ENCODE measurements at places on chromosomes 5 and 9.

- H3K4me1 ChIP-seq = no peaks in the 10 kb centered on the region
- no peak for DNase-seq
- no peak overlapping the region for H3K27ac ChIP-seq
- H3K4me3 ChIP-seq = no peak overlapping the region
- H3K27me3 ChIP-seq = no peaks in the 10 kb centered on the region
- no peaks in the 10 kb centered on the region for H3K36me3 ChIP-seq
These were observed 820 bp downstream of the FBP1 start for GRCh38 chr9:94638335-94639060.

GRCh38 chr5:107948377-107948776, 277.6 kb upstream of the EFNA5 start:
- no peak overlapping the region for H3K4me3 ChIP-seq
- H3K36me3 ChIP-seq = no peaks in the 10 kb centered on the region
- no peak overlapping the region for H3K27ac ChIP-seq
- H3K4me1 ChIP-seq = no peaks in the 10 kb centered on the region
- DNase-seq = no peak

GRCh38 chr5:42587096-42587723, 164.0 kb downstream of the GHR start:
- no peak overlapping the region for H3K4me3 ChIP-seq
- H3K27ac ChIP-seq = no peak overlapping the region
- H3K36me3 ChIP-seq = no peaks in the 10 kb centered on the region

- no peaks in the 10 kb centered on the region for H3K27me3 ChIP-seq
- no peak overlapping the region for H3K27ac ChIP-seq
- DNase-seq = no peak
- no peaks in the 10 kb centered on the region for H3K4me1 ChIP-seq
- no peaks in the 10 kb centered on the region for H3K36me3 ChIP-seq
These were observed 1195.9 kb downstream of the DTWD2 start for GRCh38 chr5:117792476-117792875.

- no peak for DNase-seq
- H3K4me1 ChIP-seq = peaks cover 32% of the 10 kb centered on the region
- H3K36me3 ChIP-seq = no peaks in the 10 kb centered on the region
- H3K27ac ChIP-seq = no peak overlapping the region
- H3K4me3 ChIP-seq = no peak overlapping the region
These were observed 14.5 kb downstream of the HACD4 start for GRCh38 chr9:21016701-21017491.

GRCh38 chr5:74352256-74352655, 288.3 kb downstream of the ENC1 start:
- no peaks in the 10 kb centered on the region for H3K36me3 ChIP-seq
- DNase-seq = no peak
- H3K27ac ChIP-seq = no peak overlapping the region
- no peak overlapping the region for H3K4me3 ChIP-seq

DNA sequence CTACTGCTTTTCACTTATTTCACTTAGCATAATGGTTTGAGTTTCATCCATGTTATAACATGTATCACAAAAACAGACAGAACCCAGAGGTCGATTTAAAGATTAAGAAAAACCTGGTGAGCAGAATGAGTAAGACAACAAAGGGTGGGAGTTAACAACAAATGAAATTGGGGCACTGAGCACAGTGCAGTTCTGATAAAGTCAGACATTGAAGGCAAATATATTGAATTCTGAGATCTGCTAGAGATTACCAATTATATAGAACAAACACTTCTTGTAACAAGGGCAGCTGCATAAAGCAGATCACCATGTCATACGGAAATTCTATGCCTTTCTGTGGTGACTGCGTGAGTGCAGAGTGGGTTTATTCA, 517.3 kb upstream of the RORB start:
- DNase-seq = no peak
- no peak overlapping the region for H3K27ac ChIP-seq
- no peaks in the 10 kb centered on the region for H3K4me1 ChIP-seq
- no peak overlapping the region for H3K4me3 ChIP-seq

- DNase-seq = no peak
- no peaks in the 10 kb centered on the region for H3K27me3 ChIP-seq
- no peaks in the 10 kb centered on the region for H3K36me3 ChIP-seq
- H3K27ac ChIP-seq = no peak overlapping the region
- H3K4me3 ChIP-seq = no peak overlapping the region
- H3K4me1 ChIP-seq = no peaks in the 10 kb centered on the region
These were observed 68.2 kb downstream of the MVB12B start for GRCh38 chr9:126394802-126395201.

GRCh38 chr5:62621280-62621679, 42.7 kb downstream of the LRRC70 start:
- 0 out of 2 replicates have a peak, but pooled peaks cover under 1% of the 10 kb centered on the region for H3K36me3 ChIP-seq
- no peak overlapping the region for H3K27ac ChIP-seq
- H3K4me1 ChIP-seq = no peaks in the 10 kb centered on the region
- H3K27me3 ChIP-seq = no peaks in the 10 kb centered on the region
- H3K4me3 ChIP-seq = no peak overlapping the region

DNA sequence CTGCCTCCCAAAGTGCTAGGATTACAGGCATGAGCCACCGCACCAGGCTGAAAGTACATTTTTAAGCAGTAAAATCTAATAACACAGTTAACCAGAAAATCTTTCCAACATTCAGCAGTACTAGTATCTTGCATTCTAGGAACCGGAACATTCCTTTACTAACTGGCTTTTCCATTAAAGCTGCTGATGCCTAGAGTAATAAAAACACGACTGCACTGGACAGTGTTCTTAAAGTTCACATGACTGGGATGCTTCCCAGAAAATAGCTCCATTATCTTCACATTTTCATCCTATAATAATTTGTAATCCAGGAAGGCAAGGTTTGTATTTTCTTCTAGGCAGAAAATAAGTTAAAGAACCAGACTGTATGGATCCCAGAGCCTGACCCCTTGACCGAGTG, 9.8 kb downstream of the PTPN3 start:
- no peaks in the 10 kb centered on the region for H3K4me1 ChIP-seq
- H3K4me3 ChIP-seq = no peak overlapping the region
- H3K36me3 ChIP-seq = no peaks in the 10 kb centered on the region
- no peak overlapping the region for H3K27ac ChIP-seq
- DNase-seq = no peak

DNA sequence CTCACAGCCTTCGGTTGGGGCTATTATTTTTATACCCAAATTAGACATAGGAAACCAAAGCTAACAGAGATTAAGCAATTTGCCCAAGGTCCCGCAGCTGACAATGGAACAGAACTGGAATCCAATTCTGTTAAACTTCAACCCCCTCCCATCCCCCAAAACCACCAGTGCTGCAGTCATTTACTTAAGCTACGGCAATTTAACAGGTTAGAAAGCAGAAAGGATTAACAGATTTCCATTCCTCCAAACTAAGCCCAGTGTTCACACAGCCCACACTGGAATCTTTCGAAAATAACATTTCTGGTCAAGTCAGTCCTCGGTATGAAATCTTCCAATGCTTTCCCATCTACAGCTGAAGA, 1023.1 kb upstream of the DMAC1 start:
- no peak overlapping the region for H3K4me3 ChIP-seq
- H3K27me3 ChIP-seq = no peaks in the 10 kb centered on the region
- DNase-seq = no peak
- no peaks in the 10 kb centered on the region for H3K36me3 ChIP-seq
- no peaks in the 10 kb centered on the region for H3K4me1 ChIP-seq

DNA sequence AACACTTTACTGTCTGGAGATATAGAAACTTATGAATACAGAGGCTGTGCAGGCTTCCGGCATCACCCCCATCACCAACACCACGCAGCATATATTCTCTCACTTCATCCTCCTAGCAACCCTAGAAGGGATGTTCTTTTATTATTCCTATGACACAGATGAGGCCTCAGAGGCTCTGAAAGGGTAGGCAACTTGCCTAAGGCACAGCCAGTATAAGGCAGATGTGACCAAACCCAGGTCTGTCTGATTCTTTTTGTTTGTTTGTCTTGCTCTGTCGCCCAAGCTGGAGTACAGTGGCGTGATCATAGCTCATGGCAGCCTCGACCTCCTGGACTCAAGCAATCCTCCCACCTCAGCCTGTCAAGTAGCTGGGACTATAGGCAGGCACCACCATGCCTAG, 22.8 kb upstream of the CORO2A start:
- H3K27ac ChIP-seq = no peak overlapping the region
- H3K27me3 ChIP-seq = no peaks in the 10 kb centered on the region
- H3K4me3 ChIP-seq = no peak overlapping the region
- H3K4me1 ChIP-seq = no peaks in the 10 kb centered on the region
- DNase-seq = no peak
- H3K36me3 ChIP-seq = no peaks in the 10 kb centered on the region

- no peak overlapping the region for H3K4me3 ChIP-seq
- no peaks in the 10 kb centered on the region for H3K36me3 ChIP-seq
- no peak overlapping the region for H3K27ac ChIP-seq
- H3K4me1 ChIP-seq = no peaks in the 10 kb centered on the region
- no peak for DNase-seq
These were observed 404.4 kb downstream of the ZNF608 start for GRCh38 chr5:124342027-124342471.

GRCh38 chr5:5671823-5672222, 249.3 kb downstream of the ICE1 start:
- H3K27ac ChIP-seq = no peak overlapping the region
- DNase-seq = no peak
- no peak overlapping the region for H3K4me3 ChIP-seq

DNA sequence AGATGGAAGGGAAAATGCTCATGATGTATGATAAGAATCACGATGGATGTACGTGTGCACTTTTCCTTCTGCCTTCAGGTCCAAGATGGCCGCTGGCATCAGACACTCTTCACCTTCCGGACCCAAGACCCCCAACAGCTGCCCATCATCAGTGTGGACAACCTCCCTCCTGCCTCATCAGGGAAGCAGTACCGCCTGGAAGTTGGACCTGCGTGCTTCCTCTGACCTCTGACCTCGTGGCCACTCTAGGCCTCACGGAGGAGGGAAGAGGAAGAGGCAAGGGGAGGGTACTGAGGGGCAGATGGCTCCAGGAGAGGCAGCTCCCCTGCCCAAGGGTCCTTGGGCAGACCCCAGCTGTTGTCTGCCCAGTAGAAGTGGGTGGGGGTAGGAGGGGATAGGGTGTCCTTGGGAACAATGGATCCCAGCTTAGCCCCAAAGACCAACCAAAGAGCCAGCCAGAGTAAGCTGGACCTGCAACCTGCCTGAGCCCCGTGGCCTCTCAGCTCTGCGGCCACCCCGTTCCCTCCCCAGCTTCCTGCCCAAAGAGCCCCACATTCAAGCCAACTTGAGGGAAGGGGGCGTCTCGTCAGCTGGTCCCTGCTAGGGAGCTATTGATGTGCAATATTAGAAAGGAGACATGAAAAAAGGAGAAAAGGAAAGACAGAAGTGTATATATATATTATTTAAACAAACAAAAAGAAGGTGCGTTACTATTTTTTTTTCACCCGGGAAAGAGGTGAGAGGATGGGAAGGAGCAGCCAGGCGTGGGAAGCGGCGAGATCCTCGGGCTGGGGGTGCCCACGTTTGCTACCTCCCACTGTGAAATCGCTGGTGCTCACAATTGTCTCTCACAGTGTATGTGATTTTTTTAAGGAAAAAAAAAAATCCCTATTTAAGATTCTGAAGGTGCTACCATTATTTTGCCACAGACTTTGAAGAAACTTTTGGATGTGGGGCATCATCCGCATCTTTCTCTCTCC, 12.1 kb upstream of the ORM1 start:
- no peaks in the 10 kb centered on the region for H3K36me3 ChIP-seq
- no peaks in the 10 kb centered on the region for H3K4me1 ChIP-seq
- H3K27ac ChIP-seq = no peak overlapping the region
- H3K4me3 ChIP-seq = no peak overlapping the region

Data from Karpas-422 (cell line).